Fibroblast of skin of scalp (primary cell): ENCODE measurements at places on chromosomes 2 and 18.

DNA sequence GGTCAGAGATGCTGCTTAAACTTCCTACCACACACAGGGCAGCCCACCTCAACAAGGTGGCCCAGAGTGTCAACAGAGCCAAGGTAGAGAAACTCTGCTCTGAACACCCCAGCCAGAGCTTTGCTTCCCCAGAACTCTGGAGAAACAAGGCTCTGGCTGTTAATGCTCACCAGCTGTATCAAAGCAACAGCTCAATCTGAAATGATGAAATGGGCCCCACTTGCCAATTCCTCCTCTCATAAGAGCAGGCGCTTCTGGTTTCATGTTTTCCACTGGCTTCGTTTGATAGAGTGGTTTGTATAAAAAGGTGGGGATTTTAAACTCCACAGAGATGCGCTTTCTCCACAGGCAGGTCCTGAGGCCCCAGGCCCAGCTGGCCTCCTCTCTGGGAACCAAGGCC is 60.9 kb upstream of the TFCP2L1 start:
- no peak for DNase-seq

- no peak for DNase-seq
Observed at GRCh38 chr2:233791883-233792329, 13.8 kb downstream of the MROH2A start.

DNA sequence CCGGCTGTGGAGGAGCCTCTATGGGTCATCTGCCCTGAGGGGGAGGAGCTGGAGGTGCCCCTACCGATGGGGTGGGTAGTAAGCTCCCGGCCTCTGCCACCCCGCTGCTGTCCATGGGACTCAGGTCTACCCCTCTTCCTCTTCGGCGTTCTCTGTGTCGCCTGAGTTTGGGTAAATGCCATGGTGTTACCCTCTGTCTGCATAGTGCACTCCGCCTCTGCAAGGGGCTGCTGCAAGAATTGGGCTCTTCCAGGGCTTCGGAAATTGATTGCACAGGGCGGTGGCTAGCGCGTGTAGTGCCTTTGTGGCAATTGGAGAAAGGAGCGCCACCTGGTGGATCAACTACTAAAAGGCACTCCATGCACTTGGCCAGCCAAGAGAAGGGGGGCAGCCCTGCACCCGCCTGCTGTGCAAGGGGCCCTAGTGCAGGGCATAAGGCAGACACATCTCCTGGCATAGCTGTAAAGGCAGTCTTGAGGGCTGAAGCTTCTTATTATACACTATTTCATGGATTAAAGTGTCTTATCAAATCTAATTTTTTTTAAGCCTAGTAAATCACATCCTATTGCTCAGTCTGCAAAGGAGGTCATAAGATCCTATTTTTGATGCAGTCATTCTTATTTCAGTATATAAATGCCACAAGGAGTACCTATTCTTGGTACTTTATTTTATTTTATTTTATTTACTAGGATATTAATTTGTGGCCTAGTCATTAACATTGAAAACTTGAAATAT is 308.9 kb downstream of the PDE11A start:
- DNase-seq, result peak; percentile 76

DNA sequence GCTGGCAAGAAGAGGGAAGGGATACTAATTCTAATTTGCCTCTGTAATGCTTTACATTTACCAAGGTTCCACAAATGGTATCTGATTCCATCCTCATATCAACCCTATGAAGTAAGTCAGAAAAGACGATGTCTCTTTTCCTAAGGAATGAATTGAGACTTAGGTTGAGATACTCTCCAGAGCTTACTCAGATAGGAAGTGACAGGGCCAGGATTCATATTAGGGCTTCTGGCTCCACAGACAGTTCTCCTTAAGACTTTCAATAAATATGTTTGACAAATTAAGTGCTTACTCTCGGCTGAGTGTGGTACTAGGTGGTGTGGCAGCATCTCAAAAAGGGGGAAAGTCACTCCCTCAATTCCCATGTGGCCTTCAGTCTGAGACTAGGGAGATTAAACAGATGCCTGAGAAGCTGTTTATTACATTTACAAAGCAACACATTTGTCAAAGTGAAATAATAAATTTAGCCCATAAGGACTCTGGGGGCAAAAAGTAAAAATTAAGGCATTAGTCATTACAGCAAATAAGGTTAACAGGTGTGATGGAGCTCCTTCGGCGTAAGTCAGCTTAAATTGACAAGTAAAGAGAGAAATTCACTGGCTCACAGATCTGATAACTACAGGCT is 14.2 kb downstream of the CDK15 start:
- DNase-seq, result no peak

GRCh38 chr2:149040451-149040850 is 2.0 kb downstream of the LYPD6B start:
- DNase-seq, result peak; percentile 26

DNA sequence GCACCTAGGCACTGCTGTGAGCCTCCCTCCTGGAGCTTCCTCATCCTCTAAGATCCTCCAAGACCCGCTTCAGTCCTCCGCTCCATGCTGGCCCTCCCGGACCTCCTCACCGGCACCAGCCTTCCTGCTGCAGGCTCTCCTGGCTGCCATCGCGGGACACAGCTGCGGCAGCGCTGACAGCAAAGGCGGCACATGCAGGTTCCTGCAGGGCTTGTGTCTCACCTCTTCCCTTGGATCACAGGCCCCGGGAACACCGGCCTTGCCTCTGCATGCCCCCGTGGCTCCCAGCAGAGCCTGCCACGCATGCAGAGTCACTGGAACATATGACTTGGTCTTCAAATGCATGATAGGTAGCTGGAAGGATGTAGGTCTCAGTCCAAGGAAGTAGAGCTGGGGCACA is 67.2 kb downstream of the PTGR3 start:
- no peak for DNase-seq

DNA sequence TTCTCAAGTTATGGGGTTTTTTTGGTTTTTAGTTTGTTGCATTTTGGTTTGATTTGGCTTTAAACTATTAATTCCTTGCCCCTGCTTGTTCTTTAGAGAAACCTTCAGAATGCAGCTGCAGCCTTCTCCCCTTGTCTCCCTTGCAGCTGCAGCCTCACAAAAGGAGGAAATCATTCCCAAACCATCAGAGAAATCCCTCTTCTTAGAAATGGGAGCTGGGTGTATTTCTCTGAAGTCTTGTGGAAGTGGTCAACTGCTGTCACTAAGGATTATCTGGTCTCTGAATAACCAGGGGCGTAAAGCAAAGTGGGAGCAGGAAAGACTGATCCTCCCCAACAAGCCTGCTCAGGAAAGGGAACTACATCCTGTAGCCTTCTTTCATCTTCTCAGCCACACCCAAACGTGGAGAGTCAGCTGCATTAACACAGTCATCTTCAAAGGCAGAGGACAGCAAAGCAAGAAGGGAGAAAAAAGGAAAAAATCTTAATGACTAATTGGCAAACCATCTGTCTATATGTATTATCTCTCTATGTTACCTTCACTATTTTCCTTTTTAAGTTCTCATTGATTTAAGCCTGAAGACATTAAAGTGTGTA is 1834.1 kb upstream of the PIK3C3 start:
- no peak for DNase-seq

GRCh38 chr2:98835831-98836385 is 100.1 kb downstream of the CRACDL start:
- DNase-seq, result no peak

DNA sequence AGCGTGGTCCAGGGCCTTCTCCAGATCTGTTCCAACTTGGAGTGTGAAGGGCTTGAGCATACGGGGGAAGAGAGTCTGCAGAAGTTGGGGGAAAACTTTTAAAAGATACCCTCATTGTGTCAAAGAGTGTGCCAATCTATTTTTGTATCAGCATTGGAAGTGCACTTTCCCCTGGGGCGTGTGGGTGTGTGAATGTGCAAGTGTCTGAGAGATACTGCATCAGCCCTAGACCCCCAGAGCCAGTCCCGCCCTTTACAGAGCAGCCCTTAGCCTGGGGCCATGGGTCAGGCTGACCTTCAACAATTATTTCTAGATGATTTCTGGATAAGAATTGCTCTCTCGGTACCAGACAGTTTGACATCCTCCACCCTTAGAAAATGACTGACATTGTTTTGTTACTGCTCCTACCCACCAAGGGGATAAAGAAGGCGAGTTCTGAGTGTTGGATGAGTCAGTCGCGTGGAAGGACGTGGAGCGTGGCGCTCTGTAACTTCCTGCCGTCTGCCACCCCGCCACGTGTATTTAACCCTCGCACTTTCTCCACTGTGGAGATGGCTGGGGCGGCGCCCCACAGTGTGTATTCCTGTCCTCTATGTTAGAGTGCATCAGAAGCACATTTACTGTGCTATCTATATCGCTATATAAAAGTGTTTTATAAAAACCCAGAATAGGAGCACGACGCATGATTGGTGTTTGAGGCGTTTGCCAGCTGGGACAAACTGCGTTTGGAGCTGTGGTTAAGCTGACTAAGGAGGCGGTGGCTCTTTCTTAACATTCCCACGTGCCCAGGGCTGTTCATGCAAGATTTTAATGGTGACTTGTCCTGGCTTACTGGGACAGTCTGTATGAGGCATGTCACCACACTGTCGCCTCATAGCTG is 122.6 kb downstream of the CABLES1 start:
- peak; percentile 36 for DNase-seq

- DNase-seq, result peak; percentile 49
Observed at GRCh38 chr2:47437287-47437686, 34.3 kb downstream of the MSH2 start.

- no peak for DNase-seq
Observed at GRCh38 chr18:45253056-45253565, 362.2 kb upstream of the SLC14A2 start.

- no peak for DNase-seq
Observed at GRCh38 chr2:112584891-112585250, 462 bp downstream of the CHCHD5 start.

- DNase-seq, result no peak
Observed at GRCh38 chr2:37774976-37775907, 103.8 kb upstream of the CDC42EP3 start.

DNA sequence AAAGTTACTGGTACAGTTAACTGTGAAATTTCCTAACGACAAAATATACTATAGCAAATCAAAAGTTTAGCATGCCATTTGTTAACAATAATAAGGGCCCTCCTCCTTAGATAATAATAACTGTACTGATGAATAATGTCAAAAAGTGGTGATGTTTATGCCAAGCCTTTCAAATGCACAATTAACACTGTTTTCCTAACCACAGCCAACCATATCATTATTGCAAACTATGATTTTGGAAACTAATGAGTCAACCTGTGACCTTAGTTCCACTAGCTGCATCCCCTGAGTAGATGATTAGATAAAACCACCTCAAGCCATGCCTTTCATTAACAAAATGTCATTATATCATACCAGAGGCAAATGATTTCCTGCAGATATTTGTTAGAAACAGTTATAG is 25.1 kb upstream of the GPR75 start:
- no peak for DNase-seq

DNA sequence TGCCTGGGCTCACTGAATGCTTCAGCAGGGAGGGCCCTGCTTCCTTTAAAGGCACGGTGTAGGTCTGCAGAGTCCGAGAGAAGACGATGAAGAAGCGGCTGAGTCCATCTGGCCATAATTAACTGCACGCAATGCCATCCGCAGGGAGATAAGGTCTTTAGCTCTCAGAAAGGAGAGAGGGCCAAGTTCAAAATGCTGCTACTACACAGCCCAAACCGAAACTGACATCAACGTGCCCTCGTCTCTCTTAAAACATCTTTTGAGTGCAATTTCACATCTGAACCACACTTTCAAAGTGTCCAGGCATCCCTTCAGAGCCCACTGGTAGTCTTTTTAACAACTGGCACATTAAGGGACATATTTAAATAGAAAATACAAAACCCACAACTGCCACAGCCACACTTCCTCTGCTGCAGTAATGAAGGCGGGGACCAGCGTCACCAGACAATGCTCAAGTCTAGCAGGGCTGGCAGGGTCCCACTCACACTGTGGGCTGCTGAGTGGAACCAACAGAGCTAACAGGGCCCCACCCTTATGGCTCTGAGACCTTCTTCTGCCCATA is 35.8 kb downstream of the ST3GAL5 start:
- peak; percentile 27 for DNase-seq

GRCh38 chr2:136212426-136213378 is 94.8 kb upstream of the CXCR4 start:
- DNase-seq, result no peak

DNA sequence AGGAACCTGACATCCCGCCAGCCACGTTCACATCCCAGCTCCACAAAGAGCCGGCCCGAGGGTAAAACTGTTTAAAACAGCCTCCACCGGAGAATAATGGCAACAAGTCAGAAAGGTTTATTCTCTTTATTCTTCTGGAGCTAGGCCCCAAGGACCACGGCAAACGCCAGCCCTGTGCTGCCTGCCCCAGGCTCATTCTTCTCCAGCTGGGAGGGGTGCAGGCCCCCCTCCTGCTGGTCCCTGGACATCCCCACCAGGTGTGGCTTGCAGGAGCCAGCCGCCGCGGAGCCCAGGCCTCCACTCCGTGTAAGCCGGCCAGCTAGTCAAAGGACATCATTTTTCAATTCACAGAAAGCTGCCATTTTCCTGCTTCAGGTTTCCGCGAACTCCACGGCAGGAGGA is 65.8 kb upstream of the SALL3 start:
- no peak for DNase-seq

DNA sequence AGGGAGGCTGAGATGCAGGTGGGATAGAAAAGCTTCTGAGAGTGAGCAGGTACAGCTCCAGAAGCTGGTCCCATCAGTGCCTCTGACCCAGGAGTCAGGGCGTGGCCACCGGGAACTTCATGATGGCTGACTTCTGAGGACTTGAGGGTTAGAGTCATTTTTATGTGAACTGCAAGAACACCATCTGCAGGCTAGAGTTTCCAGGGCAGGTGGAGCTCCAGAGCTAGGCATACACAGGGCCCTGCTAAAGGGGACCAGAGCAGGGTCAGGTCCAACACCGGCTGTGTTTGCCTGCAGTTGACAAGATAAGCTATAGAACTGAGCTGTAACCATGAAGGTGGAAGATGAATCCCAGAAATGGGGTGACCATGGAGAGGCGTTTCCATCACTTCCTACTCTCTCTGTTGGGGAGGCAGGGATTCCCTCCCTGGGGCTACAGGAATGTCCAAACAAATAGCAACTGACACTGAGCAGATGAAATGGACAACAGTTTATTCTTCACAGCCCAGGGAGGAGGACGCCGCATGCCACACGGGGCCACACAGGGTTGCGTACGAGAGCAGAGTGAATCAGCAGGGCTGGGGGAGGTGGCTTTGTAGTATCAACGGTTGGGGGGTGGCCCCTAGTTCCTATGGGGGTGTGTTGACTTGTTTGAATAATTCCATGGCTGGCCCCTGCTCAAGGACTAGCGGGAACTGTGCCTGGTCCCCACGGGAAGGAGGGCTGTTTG is 77.6 kb upstream of the ZNF516 start:
- no peak for DNase-seq
